ENCODE measurements at places on chromosomes 1 and 21. TPM values are rescaled to one million over a fixed set of nuclear protein-coding genes. Genes with fewer than 3 reads are reported as not detected.

GRCh38 chr21:28522014-28522799, 470.5 kb downstream of the LTN1 start:
- no peaks in the 10 kb centered on the region for H3K27me3 ChIP-seq
- no peak for DNase-seq
- H3K4me1 ChIP-seq: peaks cover 5% of the 10 kb centered on the region
- H3K36me3 ChIP-seq: no peaks in the 10 kb centered on the region

Gene FCMR
- polyA plus RNA-seq: 2.2 TPM

DNA sequence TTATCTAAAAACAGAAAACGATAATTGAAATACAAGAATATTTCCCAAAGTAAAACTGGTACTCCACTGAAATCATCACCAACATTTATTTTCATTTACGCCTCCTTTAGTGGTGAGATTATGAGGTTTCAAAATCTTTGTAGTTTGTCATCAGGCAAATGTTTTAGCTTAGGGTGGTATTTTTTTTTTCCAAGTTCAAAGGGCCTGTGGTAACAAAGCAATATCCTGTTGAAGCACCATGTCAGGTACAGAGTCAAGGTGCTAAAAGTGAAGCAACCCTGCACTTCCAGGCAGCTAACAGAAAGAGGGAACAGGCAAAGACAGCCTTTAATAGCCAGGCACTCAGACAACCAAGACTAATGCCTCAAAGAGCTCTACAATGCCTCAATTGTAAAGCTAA, 89.2 kb downstream of the JAK1 start:
- peaks cover 81% of the 10 kb centered on the region for H3K36me3 ChIP-seq
- H3K4me1 ChIP-seq: no peaks in the 10 kb centered on the region
- H3K27ac ChIP-seq: no peak overlapping the region
- no peak overlapping the region for H3K4me3 ChIP-seq

GRCh38 chr1:165235777-165236291, 120.7 kb downstream of the LMX1A start:
- H3K4me1 ChIP-seq: no peaks in the 10 kb centered on the region
- DNase-seq: no peak
- no peak overlapping the region for H3K4me3 ChIP-seq
- no peaks in the 10 kb centered on the region for H3K36me3 ChIP-seq
- H3K27ac ChIP-seq: no peak overlapping the region
- H3K27me3 ChIP-seq: peaks cover 61% of the 10 kb centered on the region

Gene CHD5
- polyA plus RNA-seq: 0.14 TPM

Gene CDC20
- polyA plus RNA-seq: 0.10 TPM

GRCh38 chr1:54571326-54571725, 23.3 kb downstream of the ACOT11 start:
- DNase-seq: no peak
- H3K27me3 ChIP-seq: no peaks in the 10 kb centered on the region
- H3K36me3 ChIP-seq: no peaks in the 10 kb centered on the region
- H3K4me1 ChIP-seq: peaks cover 24% of the 10 kb centered on the region
- no peak overlapping the region for H3K4me3 ChIP-seq
- H3K27ac ChIP-seq: no peak overlapping the region

GRCh38 chr1:115251340-115251748, 86.7 kb downstream of the NGF start:
- no peak overlapping the region for H3K4me3 ChIP-seq
- no peaks in the 10 kb centered on the region for H3K36me3 ChIP-seq
- no peaks in the 10 kb centered on the region for H3K27me3 ChIP-seq

DNA sequence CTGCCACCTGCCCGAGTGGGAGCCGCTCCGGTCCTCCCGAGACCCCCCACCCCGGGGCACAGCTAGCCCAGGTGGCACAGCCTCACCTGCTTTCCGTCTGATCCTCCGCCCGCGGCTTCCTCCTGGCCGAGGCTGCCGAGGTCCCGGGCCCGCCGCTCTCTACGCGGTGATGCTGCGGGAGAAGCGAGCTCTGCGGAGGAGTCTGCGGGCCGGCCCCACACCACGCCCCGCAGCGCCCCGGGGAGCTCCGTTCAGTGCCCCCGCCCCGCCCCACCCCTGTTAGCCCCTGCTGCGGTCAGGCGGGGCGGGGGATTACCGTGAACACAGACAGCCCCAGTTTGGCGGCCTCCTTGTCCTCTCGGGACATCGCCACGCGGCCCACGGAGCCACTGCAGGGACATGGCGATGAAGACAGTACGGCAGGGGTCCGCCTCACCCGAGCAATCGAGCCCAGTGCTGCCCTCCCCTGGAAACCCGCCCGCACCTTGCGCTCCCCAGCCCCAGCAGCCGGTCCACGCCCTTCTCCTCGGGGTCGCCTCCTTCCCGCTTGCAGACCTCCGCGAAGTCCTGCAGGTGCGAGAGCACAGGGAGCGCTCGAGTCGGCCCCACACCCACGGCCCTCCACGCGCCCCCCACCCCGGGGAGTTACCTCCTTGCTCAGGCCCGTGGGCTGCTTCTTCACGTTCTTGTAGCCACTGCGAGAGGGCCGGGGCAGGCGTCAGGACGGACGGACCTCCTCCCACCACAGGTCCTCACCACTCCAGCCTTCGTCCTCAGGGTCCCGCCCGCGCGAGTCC, 933 bp downstream of the C1orf35 start:
- no peak for DNase-seq
- peaks cover 53% of the 10 kb centered on the region for H3K4me1 ChIP-seq
- H3K36me3 ChIP-seq: peaks cover 44% of the 10 kb centered on the region
- H3K4me3 ChIP-seq: peak overlapping the region; percentile 57
- H3K27ac ChIP-seq: peak overlapping the region; percentile 87

- H3K27ac ChIP-seq: no peak overlapping the region
- peaks cover 41% of the 10 kb centered on the region for H3K27me3 ChIP-seq
- peak overlapping the region; percentile 37 for H3K4me3 ChIP-seq
- H3K36me3 ChIP-seq: no peaks in the 10 kb centered on the region
- H3K4me1 ChIP-seq: peaks cover 23% of the 10 kb centered on the region
Observed at GRCh38 chr1:227786673-227787512, 28.6 kb upstream of the PRSS38 start.

Gene ERRFI1
- 0.08 TPM for polyA plus RNA-seq

DNA sequence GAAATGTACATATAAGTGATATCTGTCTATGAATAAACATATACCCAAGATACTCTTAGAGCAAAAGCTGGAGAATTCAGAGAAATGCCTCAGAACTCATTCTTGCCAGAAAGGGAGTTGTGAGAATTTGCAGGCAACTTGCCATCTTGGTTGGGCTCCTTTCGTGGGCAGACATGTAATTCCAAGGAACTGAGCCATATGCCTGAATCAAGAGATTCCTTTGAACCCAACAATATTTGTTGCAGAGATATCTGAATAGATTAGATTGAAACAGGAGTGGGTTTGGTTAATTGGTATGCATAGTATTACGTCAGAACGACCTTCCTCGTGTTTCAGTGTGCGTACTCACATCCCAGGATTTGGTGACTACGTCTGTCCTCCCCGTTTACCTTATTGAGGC, 67.0 kb downstream of the TGFB2 start:
- no peaks in the 10 kb centered on the region for H3K27me3 ChIP-seq
- H3K36me3 ChIP-seq: no peaks in the 10 kb centered on the region
- no peak for DNase-seq
- H3K4me3 ChIP-seq: no peak overlapping the region
- no peak overlapping the region for H3K27ac ChIP-seq

Gene CFAP107
- polyA plus RNA-seq: not detected

GRCh38 chr1:97334454-97334853, 586.4 kb downstream of the DPYD start:
- no peaks in the 10 kb centered on the region for H3K27me3 ChIP-seq
- no peak for DNase-seq
- no peak overlapping the region for H3K4me3 ChIP-seq
- no peak overlapping the region for H3K27ac ChIP-seq
- no peaks in the 10 kb centered on the region for H3K4me1 ChIP-seq
- H3K36me3 ChIP-seq: peaks cover 5% of the 10 kb centered on the region

- no peaks in the 10 kb centered on the region for H3K36me3 ChIP-seq
- H3K4me1 ChIP-seq: no peaks in the 10 kb centered on the region
- no peaks in the 10 kb centered on the region for H3K27me3 ChIP-seq
- no peak for DNase-seq
Observed at GRCh38 chr1:4128616-4129015, 228.5 kb upstream of the C1orf174 start.

DNA sequence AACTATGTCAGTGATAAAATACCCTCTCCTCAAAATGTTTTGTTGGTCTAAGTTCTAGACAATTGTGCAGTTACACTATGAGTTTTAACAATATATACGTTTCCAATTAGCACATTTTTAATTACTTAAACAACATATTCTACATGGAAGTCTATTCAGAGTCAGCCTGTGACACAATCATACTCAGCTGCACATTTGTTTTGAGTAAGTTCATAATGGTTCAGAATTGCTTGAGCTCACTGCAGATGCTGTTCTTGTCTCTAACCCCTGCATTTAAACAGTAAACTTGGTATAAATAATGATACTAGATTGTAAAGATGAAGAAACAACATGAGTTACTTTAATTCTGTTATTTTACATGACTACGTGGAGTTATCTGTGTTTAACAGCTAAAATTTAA, 30.6 kb downstream of the CDKN2C start:
- H3K36me3 ChIP-seq: no peaks in the 10 kb centered on the region
- no peak for DNase-seq
- no peak overlapping the region for H3K27ac ChIP-seq
- no peak overlapping the region for H3K4me3 ChIP-seq
- H3K4me1 ChIP-seq: peaks cover 5% of the 10 kb centered on the region

Gene SERINC2
- 4.1 TPM for polyA plus RNA-seq

DNA sequence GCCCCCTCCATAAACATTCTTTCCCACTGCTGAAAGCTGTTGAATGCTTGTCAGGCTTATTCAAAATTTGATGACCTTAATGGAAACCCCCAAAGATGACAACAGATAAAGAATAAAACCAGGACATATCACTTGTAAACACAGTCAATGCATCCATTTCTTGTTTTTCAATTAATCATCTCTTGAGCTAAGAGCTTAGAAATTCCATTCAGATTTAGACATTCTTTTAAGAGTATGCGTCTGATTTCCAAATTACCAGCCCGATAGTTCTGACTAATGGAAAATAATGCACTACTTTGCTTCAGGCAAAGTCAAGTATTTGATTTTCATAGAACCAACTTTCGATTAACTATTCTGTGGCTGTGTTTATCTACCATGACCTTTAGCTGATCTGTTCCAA, 100.6 kb upstream of the RUNX1 start:
- H3K4me1 ChIP-seq: no peaks in the 10 kb centered on the region
- no peaks in the 10 kb centered on the region for H3K27me3 ChIP-seq
- H3K4me3 ChIP-seq: no peak overlapping the region
- H3K27ac ChIP-seq: no peak overlapping the region
- DNase-seq: no peak

Gene KRTAP7-1
- polyA plus RNA-seq: 0.13 TPM

Gene GLIS1
- polyA plus RNA-seq: not detected

DNA sequence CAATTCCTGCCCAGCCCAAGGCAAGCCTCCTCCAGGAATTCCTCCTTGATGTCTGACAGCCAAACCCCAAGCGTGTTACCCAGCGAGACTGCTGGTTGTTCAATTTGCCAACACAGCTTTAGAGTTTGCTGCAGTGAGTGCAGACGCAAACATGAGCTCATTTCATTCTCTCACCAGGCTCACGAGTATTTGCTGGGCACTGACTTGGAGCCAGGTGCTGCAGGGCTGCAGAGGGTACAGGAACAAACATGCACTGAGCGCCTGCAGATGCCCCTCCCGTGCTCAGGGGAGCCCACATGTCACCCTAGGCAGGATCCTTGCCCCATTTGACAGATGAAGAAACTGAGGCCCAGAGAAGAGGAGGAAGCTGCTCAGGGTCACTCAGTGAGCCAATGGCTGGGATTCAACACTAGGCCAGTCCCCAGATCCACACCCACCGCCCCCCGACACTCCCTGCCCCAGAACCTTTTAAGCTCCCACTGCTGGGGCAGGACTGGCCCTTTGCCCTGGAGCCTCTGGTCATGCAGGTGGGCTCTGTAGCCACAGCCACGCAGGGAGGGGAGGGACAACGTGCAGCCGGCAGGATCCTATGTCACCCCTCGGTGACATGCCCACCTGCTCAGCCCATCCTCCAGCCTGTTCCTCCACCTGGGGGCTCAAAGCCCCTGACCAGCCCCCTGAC, 363.7 kb downstream of the MATN1 start:
- H3K4me3 ChIP-seq: no peak overlapping the region
- no peak for DNase-seq
- H3K4me1 ChIP-seq: no peaks in the 10 kb centered on the region
- no peaks in the 10 kb centered on the region for H3K36me3 ChIP-seq

DNA sequence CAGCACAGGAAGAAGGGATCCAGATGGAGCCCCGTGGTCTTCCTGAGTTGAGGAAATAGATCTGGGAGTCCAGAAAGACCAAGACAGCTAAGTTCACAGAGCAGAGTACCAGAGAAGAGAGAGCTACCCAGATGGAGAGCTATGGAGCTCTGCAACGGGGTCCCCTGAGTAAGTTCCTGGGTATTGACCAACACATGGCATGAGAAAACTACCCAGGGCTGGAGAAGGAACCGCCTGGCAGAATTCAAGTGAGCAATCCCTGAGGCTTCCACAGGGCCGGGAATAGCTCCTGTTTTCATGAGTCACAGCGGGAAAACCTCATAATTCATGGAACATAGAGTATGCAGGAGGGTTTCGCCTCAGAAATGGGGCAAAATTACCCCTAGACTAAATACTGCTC, 19.7 kb downstream of the STPG1 start:
- DNase-seq: no peak
- no peaks in the 10 kb centered on the region for H3K4me1 ChIP-seq
- no peak overlapping the region for H3K27ac ChIP-seq
- no peaks in the 10 kb centered on the region for H3K27me3 ChIP-seq

Gene NDC1
- 6.1 TPM for polyA plus RNA-seq

GRCh38 chr1:151728151-151729054, 7.1 kb downstream of the RIIAD1 start:
- H3K27ac ChIP-seq: no peak overlapping the region
- H3K36me3 ChIP-seq: no peaks in the 10 kb centered on the region
- H3K4me3 ChIP-seq: no peak overlapping the region

DNA sequence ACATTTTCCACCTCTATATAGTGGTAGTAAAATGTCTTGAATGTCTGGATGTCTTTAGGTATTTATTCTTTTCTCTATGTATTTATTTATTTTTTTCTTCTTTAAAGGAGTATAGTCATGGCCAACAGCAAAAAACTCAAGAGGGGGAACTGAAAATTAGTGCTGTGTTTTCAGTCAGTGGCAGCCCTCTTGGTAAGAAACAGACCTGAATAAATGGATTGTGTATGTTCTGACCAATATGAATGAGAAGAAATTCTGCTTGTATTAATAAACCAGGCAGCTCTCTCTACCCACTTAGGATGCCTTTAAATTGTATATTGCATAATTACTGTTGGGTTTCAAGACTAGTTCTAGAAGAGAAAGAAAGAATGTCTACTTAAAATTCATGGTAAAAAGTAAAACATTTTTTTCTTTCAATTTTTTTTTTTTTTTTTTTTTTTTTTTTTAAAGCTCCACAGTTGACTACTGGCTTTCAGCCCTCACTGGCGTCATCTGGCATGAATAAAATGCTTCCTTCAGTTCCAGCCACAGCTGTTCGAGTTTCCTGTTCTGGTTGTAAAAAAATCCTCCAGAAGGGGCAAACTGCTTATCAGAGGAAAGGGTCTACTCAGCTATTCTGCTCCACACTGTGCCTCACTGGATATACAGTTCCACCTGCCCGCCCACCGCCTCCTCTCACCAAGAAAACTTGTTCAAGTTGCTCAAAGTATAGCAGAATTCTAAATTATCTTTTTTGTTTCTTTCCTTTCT, 101.6 kb downstream of the ZMYM4 start:
- no peaks in the 10 kb centered on the region for H3K27me3 ChIP-seq
- no peak for DNase-seq
- no peak overlapping the region for H3K27ac ChIP-seq

GRCh38 chr1:58932859-58933598, 149.2 kb upstream of the JUN start:
- no peak overlapping the region for H3K27ac ChIP-seq
- no peak overlapping the region for H3K4me3 ChIP-seq
- H3K27me3 ChIP-seq: no peaks in the 10 kb centered on the region
- H3K4me1 ChIP-seq: peaks cover 42% of the 10 kb centered on the region

Gene CFAP74
- polyA plus RNA-seq: not detected

Data from CD14-positive monocyte (primary cell).